D341Med (cell line): ENCODE measurements at places on chromosomes 3 and 15.

- DNase-seq: no peak
Measured at GRCh38 chr15:38128921-38129320, 123.7 kb upstream of the SPRED1 start.

GRCh38 chr15:44698641-44699040, 12.5 kb downstream of the PATL2 start:
- DNase-seq: no peak

DNA sequence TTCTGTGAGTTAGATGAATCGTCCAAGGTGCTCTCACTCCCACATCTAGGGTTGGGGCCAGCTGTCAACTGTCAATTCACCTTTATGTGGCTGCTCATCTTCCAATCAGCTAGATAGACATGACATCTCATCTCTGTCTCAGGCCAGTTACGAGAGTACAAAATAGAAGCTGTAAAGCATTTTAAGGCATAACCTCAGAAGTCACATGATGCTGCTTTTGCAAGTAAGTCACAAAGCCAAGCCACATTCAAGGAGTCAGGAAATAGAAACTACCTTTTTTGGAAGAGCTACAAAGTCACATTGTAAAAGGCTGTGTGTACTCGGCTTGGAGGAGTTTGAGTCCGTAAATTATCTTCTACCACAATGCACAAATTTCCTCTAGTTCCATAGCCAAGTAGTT, 5.1 kb upstream of the CCR1 start:
- DNase-seq: no peak

GRCh38 chr3:14179114-14179465, 473 bp downstream of the LSM3 start:
- no peak for DNase-seq

GRCh38 chr15:101712078-101712477, 12.2 kb downstream of the TARS3 start:
- DNase-seq: no peak

DNA sequence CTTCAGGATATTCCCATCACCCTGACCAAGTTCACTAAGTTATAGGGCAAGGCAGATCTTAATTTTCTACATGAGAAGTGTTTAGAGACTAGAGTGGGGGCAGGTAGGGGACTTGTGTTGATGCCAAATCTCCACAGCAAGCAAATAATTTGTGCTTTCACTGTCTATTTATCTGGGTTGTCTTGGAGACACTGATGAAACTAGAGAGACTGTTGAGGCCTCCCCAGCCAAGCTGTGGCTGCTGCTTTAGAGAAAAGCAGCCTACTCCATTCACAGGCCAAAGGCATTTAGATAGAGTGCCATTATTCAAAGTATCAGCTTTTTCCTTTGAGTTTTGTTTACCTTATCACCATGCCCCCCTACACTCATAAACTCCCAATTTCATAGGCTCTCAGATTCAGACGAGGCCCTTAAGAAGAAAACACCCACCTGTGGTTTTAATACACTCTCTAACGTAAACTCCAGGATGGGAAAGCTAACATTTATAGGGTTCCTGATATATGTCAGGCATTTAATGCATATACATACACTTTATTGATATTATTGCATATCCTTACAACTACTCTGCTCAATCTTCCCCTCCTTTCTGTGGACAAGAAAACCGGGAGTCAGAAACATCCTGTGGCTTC, 130.4 kb upstream of the FOXB1 start:
- DNase-seq: no peak
